ENCODE measurements at places on chromosomes 7 and 10.
A peak's percentile ranks its signal among the peaks of the same experiment; 100 is the strongest.

DNA sequence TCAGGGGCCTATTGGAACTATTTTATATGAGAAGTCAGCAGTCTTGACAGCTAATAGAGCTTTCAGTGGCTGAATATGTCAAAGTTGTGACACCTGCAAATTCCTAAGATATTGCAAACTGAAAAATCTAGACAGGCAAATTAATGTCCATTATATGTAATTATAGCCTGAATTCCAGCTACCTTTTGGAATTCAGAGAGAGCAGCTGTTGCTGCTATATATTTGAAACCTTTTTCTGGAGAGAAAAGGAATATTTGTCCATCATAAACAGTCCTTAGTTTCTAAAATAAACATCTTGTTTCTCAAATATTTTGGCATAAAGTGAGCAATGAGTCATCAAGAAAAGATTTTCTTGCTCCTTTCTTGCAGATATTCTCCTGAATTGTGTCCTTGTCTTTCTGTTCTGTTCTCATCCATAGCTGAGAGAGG lies 408.9 kb upstream of the SEMA3D start:
- peak; percentile 82 for DNase-seq

- no peak for DNase-seq
These were observed 53.0 kb downstream of the SMURF1 start for GRCh38 chr7:99090771-99091542.

- no peak for DNase-seq
These were observed 57.7 kb downstream of the ASB13 start for GRCh38 chr10:5608608-5609220.

GRCh38 chr10:37774351-37774750 lies 83.1 kb downstream of the ZNF248 start:
- DNase-seq: no peak

DNA sequence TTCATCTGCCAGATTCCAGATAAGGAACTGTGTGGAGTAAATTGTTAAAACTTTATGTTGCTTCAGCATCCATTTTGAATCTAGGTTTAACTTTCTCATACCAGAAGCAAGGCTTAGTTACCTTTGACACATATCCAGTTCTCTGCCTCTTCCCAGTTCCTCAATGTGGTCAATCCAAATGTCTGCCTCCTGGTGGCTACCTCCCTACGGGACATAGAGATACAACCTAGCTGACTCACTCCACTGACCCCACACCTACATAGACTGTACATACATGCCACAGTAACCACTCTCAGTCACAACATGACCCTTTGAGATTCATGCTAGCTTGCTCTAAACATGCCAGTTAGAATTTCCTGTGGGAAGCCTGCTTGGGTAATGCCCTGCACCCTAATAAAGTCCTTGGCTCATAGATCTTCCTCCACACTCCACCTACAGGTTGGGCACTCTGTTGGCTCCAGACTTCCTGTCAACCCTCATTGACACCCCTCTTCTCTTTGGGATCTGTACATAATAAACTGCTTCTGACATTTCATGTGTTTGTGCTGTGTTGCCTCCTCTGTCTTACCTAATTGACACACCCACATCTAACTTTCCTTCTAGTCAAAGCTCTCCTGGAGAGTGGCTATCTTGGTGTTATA lies 278.1 kb downstream of the HTR7 start:
- DNase-seq: no peak

DNA sequence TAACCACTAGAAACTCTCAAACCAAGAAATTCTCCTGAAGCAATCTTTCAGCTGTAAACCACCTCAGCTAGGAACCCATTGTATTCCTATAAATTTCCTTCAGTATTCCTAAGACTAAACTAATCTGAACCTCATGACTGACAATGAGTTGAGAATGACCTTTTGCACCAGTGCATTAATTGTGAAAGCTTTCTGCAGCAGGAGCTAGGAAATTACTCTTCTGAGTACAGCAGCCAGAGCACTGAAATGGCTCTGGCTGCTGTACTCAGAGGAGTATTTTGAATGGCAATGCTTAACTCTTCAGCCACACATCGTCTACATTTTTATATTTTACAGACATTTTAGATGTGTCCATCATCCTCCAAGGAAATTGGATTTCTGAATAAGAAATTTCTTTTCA lies 109.7 kb downstream of the PCDH15 start:
- DNase-seq: no peak

DNA sequence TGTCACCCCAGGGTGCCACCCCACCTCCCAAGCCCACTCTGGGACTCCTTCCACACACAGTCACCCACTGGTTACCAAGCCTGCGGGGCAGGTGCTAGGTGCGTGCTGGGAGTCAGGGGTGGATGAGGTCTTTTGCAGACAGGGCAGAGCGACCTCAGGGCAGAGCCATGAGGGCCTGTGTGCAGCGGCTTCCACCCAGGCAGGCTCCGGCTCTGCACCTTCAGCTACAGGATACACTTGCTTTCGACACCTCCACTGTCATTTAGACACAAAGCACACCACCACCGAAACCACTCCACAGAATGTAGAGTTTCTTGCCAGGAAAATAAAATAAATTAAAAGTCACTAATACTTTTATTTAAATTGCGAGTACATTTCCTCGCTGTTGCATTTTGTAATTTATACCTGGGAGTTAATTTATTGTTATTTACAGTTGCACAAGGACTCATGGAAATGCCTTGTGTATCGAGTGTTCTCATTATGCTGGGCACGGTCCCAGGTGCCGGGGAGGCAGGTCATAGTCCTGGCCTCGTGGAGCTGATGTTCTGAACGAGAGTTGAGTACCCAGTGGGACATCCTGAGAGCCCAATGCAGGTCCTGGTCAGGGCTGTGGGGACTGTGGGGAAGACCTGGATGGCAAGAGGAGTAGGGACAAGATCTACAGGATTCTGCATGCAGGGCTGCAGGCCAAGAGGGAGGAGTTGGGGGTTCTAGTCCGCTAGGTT lies 127.8 kb downstream of the CUX1 start:
- DNase-seq: no peak

DNA sequence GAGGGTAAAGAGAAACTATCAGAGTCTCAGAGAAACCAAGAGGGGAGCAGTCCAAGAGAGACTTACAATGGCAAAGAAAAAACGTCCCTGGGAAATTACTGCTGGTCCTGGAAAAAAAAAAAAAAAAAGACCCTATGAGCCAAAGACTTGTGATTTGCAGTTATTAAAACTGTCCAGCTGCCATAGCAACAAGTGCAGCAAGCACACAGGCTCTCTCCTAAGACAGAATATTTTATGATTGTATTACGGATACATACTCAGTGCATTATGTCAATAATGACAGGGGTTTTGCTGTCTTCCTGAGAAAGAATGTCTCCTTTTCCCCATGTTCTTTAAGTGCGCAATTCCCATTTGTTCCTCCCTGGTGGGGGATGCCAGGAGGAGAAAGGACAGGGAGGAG lies 178.5 kb downstream of the GPAM start:
- no peak for DNase-seq

GRCh38 chr7:45588466-45588865 lies 14.3 kb downstream of the ADCY1 start:
- DNase-seq: no peak

DNA sequence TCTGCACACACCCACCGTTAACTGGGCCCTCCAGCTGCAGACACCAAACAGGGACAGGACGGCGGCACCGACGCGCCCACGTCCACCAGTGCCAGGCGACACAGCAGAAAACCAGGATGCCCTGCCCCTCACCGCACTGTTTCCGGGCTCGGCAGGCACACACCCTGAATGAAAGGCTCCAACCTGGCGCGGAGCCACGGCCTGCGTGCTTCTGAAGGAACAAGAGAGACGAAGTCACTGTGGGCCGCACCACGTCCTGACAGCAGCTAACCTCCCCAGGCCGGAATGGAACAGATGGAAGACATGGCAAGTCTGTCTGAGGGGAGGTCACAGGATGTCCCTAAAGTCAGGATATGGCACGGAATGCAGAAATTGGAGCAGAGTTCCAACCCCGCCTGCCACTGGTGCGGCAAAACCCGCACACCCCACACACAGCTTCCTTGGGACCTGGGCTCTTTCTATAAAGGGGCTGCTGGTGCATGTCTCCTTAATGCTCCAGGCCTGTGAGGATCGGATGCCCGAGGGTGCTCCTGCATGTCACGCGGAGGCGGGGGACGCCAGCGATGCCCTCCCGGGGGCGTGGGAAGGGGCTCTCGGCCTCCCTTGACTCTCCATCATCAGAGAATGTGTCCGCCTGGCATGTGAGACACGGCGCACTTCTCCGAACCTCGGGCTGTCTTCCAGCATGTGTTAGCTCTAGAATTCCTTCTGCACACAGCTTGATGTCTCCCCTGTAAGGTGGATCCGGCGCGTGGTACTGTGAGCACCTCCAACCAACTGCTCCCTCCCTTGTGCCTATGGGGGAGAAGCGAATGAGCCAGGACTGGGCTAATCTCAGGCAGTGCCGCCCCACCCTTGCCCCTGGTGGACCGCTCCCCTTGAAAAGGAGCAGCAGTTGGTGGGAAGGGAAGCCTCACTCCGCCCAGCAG lies 3.9 kb upstream of the GPER1 start:
- no peak for DNase-seq

- peak; percentile 65 for DNase-seq
These were observed at the start of the genes PDZD7 and SFXN3 for GRCh38 chr10:101031128-101031795. Gene PDZD7, minus strand, starts transcription at chr10:101031129. Its CDS starts 910 bp downstream, at chr10:101030219. Gene SFXN3, plus strand, starts transcription at chr10:101031234. Its CDS starts 3,461 bp downstream, at chr10:101034695.

GRCh38 chr7:103148131-103148993 lies 537 bp downstream of the NAPEPLD start:
- no peak for DNase-seq

GRCh38 chr7:143735962-143736361 lies 21.5 kb downstream of the CTAGE6 start:
- no peak for DNase-seq

Measured in COLO829 (cell line).